ENCODE measurements at places on chromosomes 3 and 15.

DNA sequence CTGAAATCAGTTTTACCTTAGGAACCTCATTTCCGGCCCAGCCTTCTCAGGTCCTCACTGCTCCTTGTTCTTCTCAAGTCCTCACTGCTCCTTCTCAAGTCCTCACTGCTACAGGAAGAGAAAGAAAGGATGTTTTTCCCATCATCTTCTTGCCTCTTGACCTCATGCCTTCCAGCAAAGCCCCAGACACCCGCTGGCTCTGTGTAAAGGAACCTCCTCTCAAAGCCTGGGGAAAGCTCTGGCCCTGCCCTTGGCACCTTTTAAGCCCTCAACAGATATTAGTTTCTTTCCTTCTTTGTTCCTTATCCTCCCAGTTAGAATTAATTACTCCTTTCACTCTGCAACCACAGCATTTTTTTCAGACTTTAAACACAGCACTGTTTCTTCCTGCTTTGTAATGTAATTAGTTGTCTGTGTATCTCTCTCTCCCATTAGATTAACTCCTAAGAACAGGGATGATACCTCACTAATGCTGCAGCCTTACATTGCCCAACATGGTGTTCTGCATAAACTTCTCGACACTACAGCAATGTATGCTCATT lies 4.0 kb upstream of the WDR49 start:
- DNase-seq: no peak

DNA sequence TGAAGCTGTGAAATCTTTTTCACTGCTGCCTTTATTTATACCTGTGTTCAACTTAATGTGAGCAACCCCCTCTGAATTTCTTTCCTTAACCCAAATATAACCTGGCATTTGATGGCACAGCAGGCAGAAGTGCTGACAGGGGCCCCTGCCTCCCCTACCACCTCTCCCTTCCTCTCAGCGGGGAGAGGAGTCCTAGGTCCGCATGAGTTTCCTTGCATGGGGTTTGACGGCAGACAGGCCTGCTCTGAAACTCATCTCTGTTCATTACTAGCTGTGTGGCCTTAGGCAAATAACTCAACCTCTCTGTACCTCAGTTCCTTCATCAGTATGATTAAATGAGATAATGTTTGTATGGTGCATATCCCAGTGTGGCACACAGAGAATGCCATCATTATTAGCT lies 79.7 kb downstream of the SEC22A start:
- no peak for DNase-seq

DNA sequence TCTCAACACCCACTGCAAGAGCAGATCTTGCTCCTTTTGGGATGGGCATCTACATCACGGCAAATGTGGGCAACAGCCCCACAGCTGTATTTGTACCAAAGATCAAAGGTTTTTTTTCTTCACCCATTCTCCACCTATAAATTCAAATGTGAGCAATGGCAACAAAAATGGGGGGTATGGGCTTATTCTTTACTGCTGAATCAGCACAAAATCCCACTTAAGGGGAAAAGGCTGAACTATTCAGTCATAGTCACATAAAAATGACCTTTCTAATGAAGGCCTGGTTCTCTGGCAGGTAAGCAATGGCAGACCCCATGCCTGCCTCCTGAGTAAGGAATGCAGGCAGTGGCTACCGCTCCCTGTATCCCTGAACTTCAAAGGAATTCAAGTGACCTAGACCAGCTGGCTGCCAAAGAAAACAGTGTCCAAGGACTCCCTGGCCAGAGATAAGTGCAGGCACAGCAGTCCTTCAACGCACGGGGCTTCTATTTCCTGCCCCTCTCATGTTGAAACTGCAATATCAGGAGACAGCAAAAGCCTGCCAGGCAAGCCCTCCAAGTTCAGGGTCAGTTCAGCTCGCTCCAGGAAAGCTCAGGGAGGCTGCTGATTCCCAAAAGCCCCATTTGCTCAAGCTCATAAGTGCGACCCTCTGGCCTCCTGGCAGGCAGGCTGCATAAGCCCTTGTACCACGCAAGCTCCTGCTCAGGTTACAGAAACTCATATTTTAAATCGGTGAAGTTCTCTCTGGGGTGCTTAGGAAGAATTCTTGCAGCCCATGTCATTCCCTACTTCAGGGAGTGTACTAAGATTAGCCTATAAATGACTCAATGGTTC lies 134.1 kb downstream of the PDZRN3 start:
- DNase-seq: no peak

DNA sequence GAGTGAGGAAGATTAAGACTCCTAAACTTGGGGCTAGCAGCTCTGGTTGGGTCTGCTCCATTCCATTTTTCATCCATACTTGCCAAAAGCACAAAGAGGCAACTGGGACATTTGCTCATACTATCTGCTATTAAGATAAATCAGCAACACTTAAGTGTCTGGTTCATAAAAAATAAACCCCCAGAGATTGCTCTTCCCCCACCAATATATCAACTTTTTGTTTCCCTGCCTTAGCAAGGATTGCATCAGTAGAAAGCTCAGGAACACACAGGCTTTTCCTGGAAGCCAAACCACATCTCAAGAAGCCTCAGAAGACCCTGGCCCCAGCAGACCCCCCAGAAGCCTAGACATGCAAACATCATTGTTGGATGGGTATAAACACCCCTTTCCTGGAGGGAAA lies 232.4 kb upstream of the WNT5A start:
- DNase-seq: no peak

DNA sequence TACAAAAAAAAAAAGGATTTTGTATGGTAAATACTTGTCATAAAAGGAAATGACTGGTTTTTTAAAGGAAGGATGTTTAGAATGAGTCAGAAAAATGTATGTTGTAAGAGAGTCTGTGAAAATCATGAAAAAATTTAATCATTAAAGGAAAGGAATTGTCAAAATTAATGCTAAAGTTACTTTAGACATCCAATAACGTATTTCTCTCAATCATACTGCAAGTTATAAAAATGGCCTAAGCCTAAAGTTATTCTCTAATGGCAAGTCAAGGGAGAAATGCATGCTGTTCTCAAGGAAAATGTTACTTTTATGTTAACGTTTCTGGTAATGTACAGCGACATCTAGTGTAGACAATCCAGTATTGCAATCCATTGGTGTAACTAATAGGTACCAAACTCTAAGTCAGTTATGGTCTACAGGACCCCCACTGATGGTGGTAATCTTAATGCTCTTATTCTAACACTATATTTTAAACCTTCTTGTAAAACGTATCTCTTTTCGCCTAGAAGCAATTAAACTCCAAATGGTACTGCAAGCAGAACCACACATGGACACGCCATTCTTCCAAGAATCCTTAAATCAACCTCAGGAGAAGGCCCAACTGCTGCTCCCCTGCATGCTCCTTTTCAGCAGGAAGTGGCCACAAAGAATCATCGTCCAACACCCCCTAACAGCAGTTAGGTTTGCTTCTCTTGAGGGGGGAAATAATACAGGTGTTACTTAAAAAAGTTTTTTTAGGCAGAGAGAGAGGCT lies 35.2 kb downstream of the NCEH1 start:
- no peak for DNase-seq
